Calu3 (cell line): ENCODE measurements at places on chromosomes 12 and 14.

DNA sequence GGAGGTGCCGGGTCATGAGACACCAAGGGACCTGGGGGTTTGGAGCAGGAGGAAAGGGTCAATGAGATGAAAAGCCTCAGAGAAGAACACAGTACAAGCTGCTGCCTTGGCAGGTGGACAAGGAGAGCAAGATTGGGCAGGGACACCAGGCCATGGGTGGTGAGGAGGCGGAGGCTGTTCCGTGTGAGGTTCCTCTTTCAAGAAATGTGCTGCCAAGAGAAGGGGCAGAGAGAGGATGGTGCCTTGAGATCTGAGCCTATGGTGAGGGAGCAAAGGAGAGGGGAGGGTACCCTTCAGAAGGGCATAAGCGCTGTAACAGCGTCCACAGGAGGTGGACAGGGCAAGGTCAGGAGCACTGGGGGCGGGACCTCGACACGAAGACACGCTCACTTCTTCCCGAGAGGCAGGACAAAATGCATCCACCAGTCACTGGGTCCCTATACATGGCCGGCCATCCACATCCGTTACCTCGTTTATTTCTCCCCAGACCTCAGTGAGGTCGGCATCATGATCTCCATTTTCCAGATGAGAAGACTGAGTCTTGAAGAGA lies 100.2 kb downstream of the B4GALNT3 start:
- DNase-seq = no peak

GRCh38 chr14:36747411-36748184 lies 85.9 kb downstream of the PAX9 start:
- peak; percentile 22 for DNase-seq

DNA sequence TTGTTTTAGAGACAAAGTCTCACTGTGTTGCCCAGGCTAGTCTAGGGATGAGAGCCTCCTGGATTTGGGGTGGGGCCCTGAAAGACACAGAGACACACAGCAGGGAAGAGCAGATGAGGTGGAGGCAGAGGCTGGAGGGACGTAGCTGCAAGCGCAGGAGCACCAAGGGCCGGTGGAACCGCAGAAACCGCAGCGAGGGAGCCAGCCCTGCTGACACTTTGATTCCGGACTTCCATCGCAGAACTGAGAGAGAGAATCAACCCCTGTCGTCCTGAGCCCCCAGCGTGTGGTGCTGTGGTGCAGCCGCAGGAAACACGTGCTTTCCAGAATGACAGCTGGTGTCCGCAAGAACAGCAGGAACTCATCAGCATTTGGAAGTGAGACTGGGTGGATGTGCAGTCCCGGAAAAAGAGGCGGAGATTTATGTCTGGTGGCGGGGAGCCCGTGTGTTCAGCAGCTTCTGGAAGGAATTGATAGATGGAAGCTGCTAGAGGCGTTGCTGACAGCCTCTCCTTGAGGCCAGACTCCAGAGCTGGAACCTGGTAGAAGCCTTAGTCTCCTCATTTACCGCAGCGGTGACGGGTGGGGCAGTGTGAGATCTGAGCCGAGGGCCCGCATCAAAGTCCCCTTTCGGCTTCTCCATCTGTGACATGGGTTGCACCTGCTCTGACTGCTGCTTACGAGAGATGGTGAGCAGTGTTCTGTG lies 21.9 kb upstream of the KLC1 start:
- peak; percentile 34 for DNase-seq

GRCh38 chr12:50200552-50201273 lies 33.5 kb upstream of the CERS5 start:
- DNase-seq = no peak

DNA sequence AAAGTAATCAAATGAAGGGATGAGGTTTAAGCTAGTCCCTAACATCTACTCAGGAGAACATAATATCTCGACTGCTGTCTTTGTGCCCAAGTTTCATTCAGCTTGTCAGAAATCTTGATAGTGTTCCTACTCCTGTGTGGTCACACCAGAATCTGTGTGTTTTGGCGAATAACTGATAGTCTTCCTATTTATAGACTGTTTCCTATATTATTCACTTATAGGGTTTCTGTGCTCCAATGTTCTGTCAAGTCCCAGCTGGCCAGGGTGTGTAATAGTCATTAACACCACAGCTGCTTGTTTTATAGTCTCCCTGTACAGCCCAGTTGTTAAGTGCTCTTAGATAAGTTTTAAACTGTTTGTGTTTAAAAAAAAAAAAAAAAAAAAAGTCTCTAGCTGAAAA lies 45.9 kb downstream of the GPR135 start:
- no peak for DNase-seq

- DNase-seq = no peak
These were observed 73.5 kb upstream of the BCL11B start for GRCh38 chr14:99345472-99345871.

DNA sequence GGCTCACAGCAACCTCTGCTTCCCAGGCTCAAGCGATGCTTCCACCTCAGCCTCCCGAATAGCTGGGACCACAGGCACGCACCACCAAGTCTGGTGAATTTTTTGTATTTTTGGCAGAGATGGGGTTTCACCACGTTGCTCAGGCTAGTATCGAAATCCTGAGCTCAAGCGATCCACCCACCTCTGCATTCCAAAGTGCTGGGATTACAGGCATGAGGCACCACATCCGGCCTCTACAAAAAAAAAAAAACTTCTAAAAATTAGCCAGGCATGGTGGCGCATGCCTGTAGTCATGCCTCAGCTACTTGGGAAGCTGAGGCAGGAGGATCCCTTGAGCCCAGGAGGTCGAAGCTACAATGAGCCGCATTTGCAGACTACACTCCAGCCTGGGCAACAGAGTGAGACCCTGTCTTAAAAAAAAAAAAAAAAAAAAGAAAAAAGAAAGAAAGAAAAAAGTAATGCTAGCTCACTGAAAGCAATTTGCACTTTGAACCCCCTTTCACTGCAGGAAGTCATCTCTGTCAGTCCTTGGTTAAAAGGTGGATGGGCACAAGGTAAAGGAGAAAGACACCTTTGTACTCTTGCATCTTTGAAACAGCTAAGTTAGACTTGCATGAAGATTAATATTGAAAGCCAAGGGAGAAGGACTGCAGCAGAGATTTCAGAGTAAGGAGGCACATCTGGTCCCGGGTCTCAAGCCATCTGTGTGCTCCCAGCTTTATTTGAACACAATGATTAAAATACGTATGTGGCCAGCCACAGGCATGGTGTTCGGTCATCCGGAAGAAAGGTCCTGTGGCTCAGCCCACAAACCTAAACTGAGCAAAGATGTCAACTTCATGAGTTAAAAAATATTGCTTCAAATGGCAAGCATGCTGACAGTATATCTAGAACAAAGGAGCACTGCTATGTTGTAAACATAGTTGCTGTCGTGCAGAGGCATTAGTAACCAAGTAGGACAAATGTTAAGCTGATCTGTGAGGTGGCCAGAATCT lies 103.8 kb upstream of the HMGA2 start:
- no peak for DNase-seq

- no peak for DNase-seq
These were observed 461.3 kb downstream of the BCAT1 start for GRCh38 chr12:24487606-24488005.
